ENCODE measurements at places on chromosomes 6 and 20.

- DNase-seq, result no peak
Measured at GRCh38 chr6:156735751-156736150, 41.4 kb upstream of the ARID1B start.

DNA sequence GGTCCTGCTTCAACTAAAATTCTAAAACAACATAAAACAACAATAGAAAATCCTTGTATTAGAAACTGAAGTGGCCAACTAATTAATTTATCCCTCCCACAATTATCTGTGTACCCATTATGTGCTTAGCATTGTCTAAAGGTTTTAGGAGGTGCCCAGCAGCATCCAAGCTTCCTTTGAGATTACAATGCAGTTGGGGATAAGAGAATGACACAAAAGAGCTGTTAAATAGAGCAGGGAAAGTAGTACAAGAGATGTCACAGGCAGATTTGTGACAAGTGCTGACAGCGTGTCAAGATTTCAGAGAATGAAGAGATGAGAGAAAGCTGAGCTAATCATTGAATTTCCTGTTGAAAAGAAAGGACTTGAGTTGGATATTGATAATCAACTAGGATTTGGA is 204.8 kb downstream of the OTOR start:
- no peak for DNase-seq

DNA sequence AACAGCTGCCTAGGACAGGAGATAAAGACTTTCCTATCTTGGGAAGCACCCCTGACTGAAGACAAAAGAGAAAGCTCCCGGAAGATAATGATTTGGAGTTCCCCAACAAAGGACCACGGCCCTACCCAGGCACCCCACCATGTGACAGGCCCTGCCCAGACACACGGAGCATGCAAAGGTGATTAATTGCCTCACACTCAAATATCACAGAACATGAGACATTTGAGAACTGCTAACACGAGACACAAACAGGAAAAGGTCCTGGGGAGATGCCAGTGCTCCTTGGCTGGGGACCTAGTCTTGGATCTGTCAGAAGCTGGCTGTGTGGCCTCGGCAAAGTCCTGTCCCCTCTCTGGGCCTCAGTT is 82.5 kb upstream of the PTPN1 start:
- DNase-seq, result no peak

DNA sequence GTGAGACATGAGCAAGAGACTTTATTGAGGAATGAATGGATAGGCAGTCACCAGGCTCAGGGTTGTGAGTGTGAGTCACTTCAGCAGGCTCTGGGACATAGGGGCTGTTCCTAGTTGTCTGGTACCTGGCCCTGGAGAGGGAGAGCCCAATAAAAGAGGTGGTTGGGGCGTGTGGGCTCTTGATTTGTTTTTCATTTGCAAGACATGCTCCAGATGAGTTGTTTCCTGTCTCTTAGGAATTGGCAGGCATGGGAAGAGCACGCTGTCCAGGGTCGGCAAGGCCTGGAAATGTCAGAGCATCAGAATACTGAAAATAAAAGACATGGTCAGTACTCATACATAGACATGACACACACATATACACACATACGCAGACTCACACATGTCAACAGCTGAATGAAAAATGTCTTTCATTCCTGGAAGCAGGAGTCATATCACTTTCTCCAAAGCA is 166.3 kb upstream of the SULF2 start:
- DNase-seq, result no peak

GRCh38 chr20:46206025-46206424 is 87.9 kb downstream of the CD40 start:
- DNase-seq, result no peak

GRCh38 chr6:3281631-3282475 is 23.1 kb downstream of the PSMG4 start:
- DNase-seq, result no peak

GRCh38 chr6:108454356-108454755 is 106.4 kb upstream of the FOXO3 start:
- no peak for DNase-seq

DNA sequence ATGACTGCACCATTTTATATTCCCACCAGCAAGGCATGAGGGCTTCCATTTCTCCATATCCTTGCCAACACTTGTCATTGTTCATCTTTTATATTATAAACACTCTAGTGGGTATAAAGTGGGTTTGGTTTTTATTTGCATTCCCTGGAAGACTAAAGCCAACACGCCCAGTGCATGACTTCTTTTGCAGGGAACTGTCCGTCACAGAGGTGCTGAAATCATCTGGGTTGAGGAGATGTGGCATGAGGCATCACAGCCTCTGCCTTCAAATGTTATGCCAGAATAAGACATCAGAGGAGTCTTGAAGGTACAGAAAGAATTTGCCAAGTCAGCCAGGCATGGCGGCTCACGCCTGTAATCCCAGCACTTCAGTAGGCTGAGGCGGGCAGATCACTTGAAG is 29.9 kb upstream of the FAM210B start:
- no peak for DNase-seq

GRCh38 chr6:88975369-88975768 is 12.0 kb upstream of the RNGTT start:
- DNase-seq, result no peak

DNA sequence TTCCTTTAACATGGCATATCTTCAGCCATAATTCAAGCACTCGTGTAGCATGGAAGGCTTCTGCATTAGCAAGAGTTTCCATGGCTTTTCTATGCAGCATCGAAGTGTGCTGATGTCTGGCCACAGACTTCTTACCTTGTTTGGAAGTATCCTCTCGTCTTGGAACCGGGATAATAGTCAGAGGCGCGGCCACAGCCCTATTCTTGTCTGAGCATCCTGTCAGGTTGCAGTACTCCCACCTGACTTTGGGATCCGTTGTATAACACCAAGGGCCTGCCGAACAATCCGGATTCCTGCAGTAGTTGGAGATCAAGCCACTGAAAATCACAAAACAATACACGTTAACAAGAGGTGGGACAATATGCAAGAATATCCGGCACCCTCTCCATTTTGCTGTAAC is 138.9 kb downstream of the SLC22A3 start:
- DNase-seq, result no peak

DNA sequence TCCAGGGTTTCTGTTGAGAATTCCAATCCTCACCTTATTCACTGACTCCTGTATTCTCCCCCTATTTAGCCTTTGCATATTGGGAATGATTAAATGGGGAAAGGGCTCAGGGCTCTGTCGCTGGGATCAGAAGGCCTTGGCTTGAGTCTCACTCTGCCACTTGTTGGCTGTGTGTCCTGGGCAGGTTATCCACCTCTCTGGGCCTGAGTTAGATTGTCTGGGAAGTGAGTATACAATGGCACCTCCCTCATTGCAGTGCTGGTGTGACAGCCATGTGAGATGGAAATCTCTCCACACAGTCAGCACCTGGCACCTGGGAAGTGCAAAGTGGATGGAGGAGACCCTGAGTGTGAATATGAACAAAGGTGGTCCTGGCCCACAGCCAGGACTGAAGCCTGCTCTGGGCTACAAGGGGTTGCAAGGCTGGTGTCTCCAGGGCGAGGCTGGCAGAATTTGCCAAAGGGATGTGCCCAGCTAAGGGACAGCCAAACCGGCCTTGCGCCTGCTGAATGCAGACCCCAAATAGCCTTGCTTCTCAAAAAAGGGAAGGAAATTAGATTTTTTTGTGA is 200.0 kb upstream of the PMEPA1 start:
- no peak for DNase-seq
